ENCODE measurements at places on chromosomes 1 and 21.

GRCh38 chr1:115783311-115783710 is 14.8 kb upstream of the CASQ2 start:
- no peak overlapping the region for H3K4me3 ChIP-seq
- DNase-seq: no peak
- no peak overlapping the region for H3K27ac ChIP-seq
- H3K27me3 ChIP-seq: peaks cover 17% of the 10 kb centered on the region

DNA sequence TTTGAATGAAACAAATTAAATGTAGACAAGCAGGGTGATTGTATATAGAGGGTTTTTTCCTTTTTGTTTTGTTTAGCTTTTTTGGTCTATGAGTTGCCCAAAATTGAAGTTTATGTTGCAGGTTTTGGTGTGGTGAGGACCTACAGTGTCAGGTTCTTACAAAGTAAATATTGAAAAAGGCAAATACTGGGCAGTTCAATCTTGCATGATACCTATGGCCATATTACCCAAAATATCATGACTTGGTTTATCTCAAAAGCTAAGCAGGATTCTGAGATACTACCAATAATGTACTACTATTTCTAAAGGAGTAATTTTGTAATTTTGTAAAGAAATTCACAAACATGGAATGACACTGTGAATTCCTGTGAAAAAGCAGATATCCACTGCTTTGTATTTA is 1.8 kb downstream of the DNAJB4 start:
- H3K4me3 ChIP-seq: peak overlapping the region; percentile 88
- peaks cover 2% of the 10 kb centered on the region for H3K27me3 ChIP-seq
- H3K4me1 ChIP-seq: peaks cover 39% of the 10 kb centered on the region
- no peak for DNase-seq
- peaks cover 2% of the 10 kb centered on the region for H3K36me3 ChIP-seq

DNA sequence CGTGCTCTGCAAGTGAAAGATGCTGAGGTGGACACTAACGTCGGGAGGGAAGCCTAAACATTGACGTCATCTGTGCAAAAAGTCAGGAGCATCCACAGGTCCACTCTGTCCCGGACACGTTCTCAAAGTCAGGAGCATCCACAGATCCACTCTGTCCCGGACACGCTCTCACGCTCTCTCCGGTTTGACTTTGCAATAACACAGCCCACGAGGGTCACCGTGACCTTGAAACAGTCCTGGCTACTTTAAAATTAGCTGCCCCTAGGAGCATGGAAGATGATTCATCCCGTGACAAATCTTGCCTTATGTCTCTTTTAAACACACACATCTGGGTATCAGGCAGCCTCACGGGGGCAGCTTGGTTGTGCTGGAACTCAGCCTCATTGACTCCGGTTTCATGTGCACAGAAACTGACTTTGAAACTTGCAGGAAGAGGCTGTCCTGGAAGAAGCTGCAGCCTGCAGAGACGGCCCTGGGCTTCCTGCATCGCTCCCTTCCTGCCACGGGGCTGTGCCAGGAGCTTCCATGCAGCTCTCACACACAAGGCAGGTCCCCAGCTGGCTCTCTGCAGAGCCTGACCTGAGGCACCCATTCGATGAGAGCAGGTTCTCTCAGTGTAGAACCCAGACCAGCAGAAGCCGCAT is 18.1 kb upstream of the COL18A1 start:
- H3K36me3 ChIP-seq: no peaks in the 10 kb centered on the region
- no peaks in the 10 kb centered on the region for H3K4me1 ChIP-seq
- no peak overlapping the region for H3K4me3 ChIP-seq
- DNase-seq: no peak
- H3K27ac ChIP-seq: no peak overlapping the region

GRCh38 chr1:97050506-97050905 is 328.9 kb downstream of the PTBP2 start:
- H3K4me1 ChIP-seq: no peaks in the 10 kb centered on the region
- H3K36me3 ChIP-seq: no peaks in the 10 kb centered on the region
- H3K27ac ChIP-seq: no peak overlapping the region
- H3K27me3 ChIP-seq: no peaks in the 10 kb centered on the region
- H3K4me3 ChIP-seq: no peak overlapping the region

- H3K36me3 ChIP-seq: no peaks in the 10 kb centered on the region
- no peak overlapping the region for H3K27ac ChIP-seq
- H3K4me1 ChIP-seq: peaks cover 4% of the 10 kb centered on the region
- no peak overlapping the region for H3K4me3 ChIP-seq
- peaks cover 21% of the 10 kb centered on the region for H3K27me3 ChIP-seq
These were observed 7.1 kb upstream of the ANKRD65 start for GRCh38 chr1:1428174-1428573.

- peaks cover 14% of the 10 kb centered on the region for H3K27me3 ChIP-seq
- no peak for DNase-seq
- H3K4me1 ChIP-seq: peaks cover 4% of the 10 kb centered on the region
- H3K4me3 ChIP-seq: no peak overlapping the region
- no peaks in the 10 kb centered on the region for H3K36me3 ChIP-seq
These were observed 42.1 kb downstream of the MYOM3 start for GRCh38 chr1:24069817-24070216.

- no peak overlapping the region for H3K4me3 ChIP-seq
- H3K27me3 ChIP-seq: peaks cover 21% of the 10 kb centered on the region
- no peaks in the 10 kb centered on the region for H3K4me1 ChIP-seq
- no peaks in the 10 kb centered on the region for H3K36me3 ChIP-seq
These were observed 57.4 kb downstream of the FOXD2 start for GRCh38 chr1:47495176-47495713.

DNA sequence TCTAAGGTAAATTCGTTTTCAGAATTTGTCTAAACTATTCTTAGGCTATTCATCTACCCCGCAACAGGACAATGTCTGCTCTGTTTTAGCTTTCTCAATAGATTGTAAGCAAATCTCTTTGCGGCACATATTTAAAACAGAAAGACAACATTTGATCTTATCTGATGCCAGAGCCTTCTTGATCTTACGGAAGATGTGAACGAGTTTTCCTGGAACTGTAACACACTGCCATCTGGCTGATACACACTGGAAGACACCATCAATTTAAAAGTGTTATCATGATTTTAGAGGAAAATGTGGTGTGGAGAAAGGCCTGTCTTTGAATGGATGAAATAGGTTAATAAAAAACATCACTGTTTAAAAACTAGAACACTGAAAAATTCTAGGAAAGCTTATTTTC is 36.1 kb downstream of the COA6 start:
- H3K36me3 ChIP-seq: peaks cover 16% of the 10 kb centered on the region
- H3K4me3 ChIP-seq: peak overlapping the region; percentile 60
- peak overlapping the region; percentile 84 for H3K27ac ChIP-seq
- peak; percentile 28 for DNase-seq

DNA sequence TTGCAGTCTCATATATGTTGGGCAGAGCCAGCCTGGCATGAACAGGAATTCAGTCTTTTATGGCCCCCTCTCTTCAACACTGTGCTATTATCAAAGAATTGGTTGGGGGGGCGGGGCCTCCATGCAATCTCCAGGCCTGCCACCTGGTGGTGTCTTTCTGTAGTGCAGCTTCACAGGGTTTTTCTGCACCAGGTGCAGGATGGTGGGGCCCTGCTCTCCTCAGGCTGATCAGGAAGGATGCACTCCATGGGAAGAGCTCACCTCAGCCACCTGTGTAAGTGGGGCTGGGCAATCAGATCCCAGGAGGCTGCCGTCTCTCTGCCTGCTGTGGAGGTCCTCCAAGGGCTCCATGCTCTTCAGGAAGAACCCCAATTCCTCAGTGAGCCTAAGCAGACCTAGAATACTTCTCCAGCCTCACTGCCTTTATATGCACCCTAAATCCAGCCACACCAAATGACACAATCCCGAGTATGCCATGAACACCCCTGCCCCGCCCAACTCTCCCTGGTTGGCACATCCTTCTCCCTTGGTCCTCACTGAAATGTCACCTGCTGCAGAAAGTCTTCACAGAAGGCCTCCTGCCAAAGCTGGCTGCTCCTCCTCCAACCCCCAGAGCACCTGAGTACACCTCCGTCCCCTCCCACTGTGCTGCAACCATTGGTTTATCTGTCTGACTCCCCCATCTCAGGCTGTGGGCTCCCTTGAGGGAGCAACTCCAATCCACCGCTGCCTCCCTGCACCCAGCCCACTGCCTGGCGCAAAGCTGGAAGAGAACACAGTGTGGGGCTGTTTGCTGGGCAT is 16.5 kb downstream of the STK40 start:
- peaks cover 33% of the 10 kb centered on the region for H3K36me3 ChIP-seq
- H3K4me1 ChIP-seq: peaks cover 72% of the 10 kb centered on the region
- H3K27ac ChIP-seq: peak overlapping the region; percentile 56
- H3K4me3 ChIP-seq: no peak overlapping the region
- no peaks in the 10 kb centered on the region for H3K27me3 ChIP-seq
- DNase-seq: peak; percentile 86

DNA sequence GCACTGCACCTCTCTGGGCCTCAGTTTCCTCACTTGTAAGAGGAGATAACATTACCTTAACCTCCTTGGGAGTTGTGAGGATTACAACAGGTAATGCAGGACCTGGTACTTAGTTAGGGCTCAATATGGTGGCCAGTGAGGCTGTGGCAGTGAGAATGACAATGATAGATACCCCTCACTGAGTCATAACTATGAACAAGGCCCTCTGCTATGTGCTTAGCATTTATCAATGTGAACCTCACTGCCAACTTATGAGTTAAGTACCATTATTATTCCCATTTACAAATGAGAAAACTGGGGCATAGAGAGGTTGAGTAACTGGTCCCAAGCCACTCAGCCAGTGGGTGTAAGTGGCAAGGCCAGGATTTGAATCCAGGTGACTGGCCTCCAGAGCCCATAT is 64.4 kb downstream of the HMGB4 start:
- no peaks in the 10 kb centered on the region for H3K4me1 ChIP-seq
- H3K27ac ChIP-seq: no peak overlapping the region
- no peak overlapping the region for H3K4me3 ChIP-seq
- no peaks in the 10 kb centered on the region for H3K27me3 ChIP-seq

DNA sequence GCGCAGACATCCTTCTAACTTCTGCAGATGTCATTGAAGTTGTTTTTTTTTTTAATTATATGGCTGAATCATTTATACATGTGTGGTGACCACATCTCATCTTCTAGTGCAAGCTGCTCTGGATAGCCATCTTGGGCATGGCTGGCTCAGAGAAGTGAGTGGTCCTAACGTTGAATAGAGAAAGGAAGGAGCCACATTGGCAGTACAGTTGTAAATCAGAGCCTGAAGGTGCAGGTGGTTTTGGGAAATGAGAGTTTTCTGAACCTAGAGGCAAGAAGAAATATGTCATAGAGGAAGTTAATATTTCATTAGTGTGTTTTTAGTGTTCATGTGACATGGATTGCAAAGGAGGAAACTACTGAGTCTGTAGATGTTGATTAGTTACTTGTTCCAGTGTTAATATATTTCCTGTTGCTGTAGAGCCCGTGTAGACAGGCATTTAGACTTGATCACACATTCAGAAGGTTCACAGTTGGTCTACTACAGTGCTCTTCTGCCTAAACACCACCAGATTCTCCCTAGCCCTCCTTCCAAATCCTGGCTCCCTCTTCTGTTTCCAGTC is 163.7 kb downstream of the ROR1 start:
- H3K27me3 ChIP-seq: peaks cover 2% of the 10 kb centered on the region
- DNase-seq: no peak

DNA sequence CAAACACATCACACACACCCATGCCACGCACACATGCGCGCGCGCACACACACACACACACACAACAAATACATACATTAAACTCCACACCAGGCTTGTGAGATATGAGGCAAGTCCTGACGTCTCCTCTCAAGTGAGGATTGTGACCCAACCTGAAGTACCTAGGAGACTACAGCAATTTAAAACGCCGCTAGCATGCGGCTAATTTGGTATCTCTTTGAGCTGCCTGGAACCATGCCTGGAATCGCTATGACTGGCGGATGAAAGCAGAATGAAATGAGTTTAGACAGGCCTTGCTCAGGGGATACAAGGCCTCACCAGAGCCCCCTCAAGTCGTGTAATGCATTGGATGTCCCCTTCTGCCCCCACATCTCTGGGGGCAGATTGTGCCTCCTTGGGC is 1.6 kb upstream of the RAB7B start:
- peaks cover 13% of the 10 kb centered on the region for H3K4me1 ChIP-seq
- no peak overlapping the region for H3K27ac ChIP-seq
- H3K36me3 ChIP-seq: no peaks in the 10 kb centered on the region
- peak; percentile 11 for DNase-seq

DNA sequence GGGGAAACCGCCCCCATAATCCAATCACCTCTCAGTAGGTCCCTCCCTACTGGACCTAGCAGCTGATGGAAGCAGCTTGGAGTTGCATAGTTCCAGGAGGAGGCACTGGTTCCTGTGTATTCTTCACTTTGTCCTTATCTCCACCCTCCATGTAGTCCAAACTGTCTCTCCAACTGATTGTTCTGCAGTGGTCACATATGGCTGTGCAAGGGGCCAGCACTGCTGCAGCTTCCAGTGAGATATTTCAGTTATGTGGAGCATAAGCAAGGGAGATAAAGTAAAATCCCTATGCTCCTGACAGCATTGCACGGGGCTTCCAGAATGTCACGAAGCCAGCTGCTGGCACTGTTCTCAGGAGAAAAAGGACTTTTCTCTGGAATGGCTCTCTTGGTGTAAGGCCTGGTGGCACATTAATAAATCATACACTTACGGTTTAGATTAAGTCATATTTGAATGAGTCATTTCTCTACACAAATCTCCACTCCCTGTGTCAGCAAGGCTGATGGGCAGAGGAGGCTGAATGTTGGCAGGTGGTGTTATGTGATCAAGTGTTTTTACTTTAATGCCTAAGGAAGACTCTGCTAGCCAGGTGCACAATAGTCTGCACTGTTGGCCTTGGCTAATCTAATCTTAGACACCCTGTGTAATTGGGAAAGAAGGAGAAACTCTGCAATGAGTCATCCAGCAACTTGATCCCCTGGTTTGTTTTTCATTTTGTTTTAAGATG is 93.4 kb downstream of the KCNK1 start:
- no peak for DNase-seq
- H3K27ac ChIP-seq: no peak overlapping the region
- no peak overlapping the region for H3K4me3 ChIP-seq
- H3K36me3 ChIP-seq: no peaks in the 10 kb centered on the region
- H3K27me3 ChIP-seq: peaks cover 9% of the 10 kb centered on the region

GRCh38 chr1:232636799-232637198 is 6.9 kb upstream of the SIPA1L2 start:
- H3K36me3 ChIP-seq: no peaks in the 10 kb centered on the region
- H3K4me3 ChIP-seq: no peak overlapping the region
- peaks cover 18% of the 10 kb centered on the region for H3K27me3 ChIP-seq
- no peak for DNase-seq

DNA sequence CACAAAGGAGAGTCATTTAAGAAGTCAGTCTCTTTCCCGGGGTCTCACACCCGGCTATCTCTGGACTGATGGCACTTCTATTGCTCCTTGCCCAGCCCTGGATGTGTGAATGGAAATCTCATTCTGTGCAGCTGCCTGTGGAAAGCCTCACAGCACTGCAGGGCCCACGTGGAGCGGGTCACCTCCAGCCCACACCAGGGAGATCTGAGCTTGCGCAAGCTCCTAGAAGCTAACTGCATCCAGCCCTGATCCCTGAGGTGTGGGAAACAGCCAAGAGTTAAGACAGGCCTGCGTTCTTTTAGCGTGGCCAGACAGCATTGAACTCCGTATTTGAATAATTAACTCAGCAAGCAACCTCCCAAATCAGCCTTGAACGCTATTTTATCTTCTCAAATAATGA is 150.5 kb downstream of the LRIG2 start:
- H3K27me3 ChIP-seq: peaks cover 13% of the 10 kb centered on the region
- DNase-seq: no peak
- no peak overlapping the region for H3K4me3 ChIP-seq
- H3K27ac ChIP-seq: no peak overlapping the region
- H3K4me1 ChIP-seq: peaks cover 11% of the 10 kb centered on the region
- H3K36me3 ChIP-seq: no peaks in the 10 kb centered on the region

- H3K36me3 ChIP-seq: peaks cover 54% of the 10 kb centered on the region
- H3K4me3 ChIP-seq: no peak overlapping the region
- H3K27me3 ChIP-seq: no peaks in the 10 kb centered on the region
- peaks cover 42% of the 10 kb centered on the region for H3K4me1 ChIP-seq
These were observed 8.9 kb downstream of the TRIM33 start for GRCh38 chr1:114502080-114502479.

All from activated CD4-positive, alpha-beta memory T cell treated with anti-CD3 and anti-CD28 coated beads, Interleukin-2, amount 10 ng/mL, durations not matched to agents 7 days and 5 days (primary cell).